GDM1 (cell line): ENCODE measurements at places on chromosomes 6 and 20.

GRCh38 chr20:54115172-54115854, 44.9 kb upstream of the BCAS1 start:
- no peak for DNase-seq

- DNase-seq, result no peak
Observed at GRCh38 chr6:169079650-169080049, 174.0 kb downstream of the THBS2 start.

DNA sequence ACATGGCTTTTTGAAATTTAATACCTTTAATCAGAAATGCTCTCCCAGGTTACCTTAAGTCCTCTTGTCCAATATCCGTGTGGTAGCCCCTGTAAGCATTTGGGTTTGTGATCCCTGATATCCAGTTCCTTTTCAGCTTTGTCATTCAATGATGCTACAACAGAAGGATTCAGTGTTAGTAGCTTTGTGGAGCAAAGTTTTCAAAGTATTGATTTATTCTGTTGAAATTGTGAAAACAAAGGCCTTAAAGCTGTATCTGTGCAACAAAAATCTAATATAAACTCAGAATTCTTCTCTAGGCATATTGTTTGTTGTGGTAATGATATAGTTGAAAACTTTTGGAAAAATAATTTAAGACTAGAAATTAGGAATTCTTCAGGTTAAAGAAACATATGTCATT, 91.9 kb downstream of the ADGRB3 start:
- DNase-seq, result no peak

DNA sequence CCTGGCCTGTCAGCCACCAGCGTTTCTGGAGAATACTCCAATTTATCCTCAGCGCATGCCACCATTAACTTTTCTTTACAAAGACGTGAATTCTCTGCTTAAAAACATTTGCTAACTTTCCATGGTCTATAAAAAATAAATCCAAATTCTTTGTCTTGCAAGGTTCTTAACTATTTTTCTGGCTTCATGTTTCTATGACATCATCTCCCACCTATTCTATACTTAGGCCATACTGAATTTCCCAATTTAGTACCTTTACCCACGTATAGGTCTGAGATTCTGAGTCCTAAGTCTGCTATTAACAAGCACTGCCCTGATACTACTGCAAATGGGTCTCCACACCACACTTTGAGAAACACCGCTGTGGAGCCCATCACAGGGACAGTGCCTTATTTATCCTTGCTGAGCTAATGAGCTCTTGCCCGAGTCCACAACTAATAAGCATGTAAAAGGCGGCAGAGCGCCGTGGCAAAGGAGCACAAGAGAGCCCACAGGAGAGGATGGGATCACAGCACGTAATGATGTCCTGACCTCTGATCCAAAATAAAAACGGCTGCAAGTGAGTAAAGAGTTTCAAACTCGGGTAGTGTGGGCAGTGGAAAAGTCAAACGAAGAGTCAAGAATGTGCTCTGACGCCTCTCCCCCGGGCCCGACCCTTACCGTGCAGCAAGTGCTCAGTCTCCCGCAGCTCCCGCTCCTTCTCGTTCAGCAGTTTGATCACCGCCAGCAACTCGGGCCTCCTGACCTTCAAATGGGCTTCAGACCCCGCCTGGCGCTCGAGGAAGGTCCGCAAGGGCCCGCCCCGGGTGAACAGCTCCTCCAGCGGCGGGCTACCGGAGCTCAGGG, 519 bp downstream of the MTRF1L start:
- no peak for DNase-seq

- no peak for DNase-seq
Observed at GRCh38 chr20:37335642-37336368, 10.1 kb upstream of the SRC start.

GRCh38 chr6:134446218-134446848, 128.4 kb upstream of the SGK1 start:
- no peak for DNase-seq

DNA sequence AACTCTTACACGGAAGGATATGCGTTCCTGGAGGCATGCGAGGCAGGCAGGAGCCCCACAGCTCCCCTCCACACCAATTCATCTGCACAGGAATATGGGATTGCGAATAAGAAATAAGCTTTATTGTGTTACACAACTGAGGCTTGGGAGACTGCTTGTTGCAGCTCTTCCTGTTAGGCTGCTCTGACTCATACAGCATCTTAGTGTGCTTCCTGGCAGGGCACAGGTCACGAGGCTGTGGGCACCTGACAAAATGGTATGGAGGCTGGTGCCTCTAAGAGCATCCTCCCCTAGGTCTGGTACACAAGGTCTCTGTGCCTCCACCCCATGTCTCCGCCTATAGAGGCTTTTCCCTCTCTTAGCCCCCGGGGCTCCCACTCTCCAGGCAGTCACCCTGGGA, 6.8 kb downstream of the SLC22A3 start:
- DNase-seq, result no peak

GRCh38 chr6:126945812-126946360, 172.6 kb upstream of the RSPO3 start:
- no peak for DNase-seq

- DNase-seq, result no peak
Observed at GRCh38 chr6:47073125-47074110, 31.3 kb upstream of the ADGRF1 start.

GRCh38 chr6:44478158-44478557, 90.7 kb downstream of the CDC5L start:
- peak; percentile 24 for DNase-seq

- DNase-seq, result no peak
Observed at GRCh38 chr6:49541210-49541724, 9.2 kb upstream of the C6orf141 start.

DNA sequence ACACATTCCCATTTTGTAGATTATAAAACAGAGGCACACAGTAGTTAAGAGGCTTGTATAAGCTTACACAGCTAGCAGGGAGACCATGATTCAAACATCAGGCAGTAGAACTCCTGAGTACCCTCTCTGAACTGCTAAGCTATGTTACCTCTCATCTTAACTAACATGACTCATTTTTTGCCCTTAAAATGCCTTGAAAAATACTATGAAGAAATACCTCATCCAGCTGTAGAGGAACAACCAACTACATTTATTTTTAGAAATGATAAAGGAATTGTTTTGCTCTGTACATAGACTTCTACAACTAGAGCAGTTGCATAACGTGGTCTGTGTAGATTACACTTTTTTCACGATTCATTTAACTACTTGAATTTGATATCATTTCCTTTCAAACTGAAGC, 102.1 kb downstream of the FLRT3 start:
- no peak for DNase-seq

GRCh38 chr20:43830883-43831282, 83.8 kb upstream of the TOX2 start:
- no peak for DNase-seq

DNA sequence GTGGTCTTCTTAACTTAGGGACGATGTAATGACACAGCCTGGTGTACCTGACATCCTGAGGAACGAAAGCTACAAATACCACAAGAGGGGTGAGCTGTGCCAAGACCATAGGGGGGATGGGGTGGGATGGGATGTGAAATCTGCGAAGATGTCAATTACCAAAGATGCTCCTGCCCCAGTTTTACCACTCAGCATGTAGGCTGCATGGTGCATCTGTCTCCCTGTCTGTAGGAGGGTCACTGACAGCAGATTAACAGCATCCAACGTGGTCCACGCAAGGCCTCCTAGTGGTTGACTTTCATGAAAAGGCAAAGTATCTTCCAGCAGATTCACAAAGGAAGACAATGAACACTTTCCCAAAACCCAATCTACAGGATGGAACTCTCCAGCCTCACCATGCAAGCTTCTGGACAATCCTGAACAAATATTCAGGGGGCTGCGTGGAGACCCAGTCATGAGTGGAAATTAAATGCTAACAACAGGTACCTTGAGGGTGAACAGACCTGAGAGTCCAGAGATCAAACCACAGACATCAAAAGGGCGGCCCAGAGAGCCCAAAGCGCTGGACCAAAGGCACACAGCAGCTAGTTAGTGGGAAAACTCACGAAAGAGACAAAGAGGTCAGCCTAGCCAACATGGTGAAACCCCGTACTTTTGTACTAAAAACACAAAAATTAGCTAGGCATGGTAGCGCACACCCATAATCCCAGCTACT, 44.4 kb downstream of the ZMYND8 start:
- no peak for DNase-seq

DNA sequence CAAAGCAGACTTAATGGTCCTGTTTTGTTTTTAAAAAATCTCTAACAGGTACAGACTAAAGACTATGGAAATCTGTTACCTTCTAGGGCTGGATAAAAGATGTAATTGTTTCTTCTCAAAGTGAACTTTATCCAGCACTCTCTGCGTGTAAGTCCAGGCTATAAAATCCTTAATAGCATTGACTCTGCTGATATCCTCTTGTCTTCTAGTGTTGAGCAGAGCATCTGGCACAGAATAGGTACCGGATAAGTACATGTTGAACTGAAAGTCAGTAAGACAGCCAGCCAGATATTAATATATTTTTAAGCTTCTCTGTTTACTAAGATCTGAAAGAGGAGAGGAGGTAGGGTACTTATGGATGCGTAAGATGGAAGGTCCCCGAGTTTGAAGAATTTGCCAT, 262.3 kb downstream of the TBC1D7 start:
- no peak for DNase-seq

DNA sequence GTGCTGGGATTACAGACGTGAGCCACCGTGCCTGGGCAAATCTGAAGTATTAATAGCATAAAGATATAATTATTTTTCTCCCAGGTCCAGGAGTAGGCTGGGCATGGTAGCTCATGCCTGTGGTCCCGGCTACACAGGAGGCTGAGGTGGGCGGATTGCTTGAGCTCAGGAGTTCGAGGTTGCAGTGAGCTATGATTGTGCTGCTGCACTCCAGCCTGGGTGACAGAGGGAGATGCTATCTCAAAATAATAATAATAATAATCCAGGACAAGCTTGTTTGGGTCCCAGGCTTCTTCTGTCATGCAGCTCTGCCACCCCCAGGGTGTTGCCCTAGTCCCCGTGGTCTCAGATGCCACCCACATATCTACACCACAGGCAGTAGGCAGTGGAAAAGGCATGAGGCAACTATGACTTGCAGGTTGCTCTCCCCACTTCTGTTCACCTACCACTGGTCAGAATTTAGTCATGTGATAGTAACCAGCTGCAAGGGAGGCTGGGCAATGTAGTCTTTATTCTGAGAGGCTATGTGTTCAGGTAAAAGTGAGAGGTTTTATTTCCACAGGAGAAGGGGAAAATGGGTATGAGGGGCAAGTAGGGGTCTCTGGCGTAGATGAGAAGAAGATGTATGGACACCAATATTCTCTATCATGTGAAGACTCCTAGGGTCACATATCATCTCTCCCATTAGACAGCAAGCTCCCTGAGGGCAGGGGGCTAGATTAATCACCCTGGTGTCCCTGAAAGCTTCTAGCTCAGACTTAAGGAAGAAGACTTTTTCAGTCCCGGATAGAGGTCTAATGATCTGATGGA, 25.7 kb downstream of the TCF15 start:
- no peak for DNase-seq

DNA sequence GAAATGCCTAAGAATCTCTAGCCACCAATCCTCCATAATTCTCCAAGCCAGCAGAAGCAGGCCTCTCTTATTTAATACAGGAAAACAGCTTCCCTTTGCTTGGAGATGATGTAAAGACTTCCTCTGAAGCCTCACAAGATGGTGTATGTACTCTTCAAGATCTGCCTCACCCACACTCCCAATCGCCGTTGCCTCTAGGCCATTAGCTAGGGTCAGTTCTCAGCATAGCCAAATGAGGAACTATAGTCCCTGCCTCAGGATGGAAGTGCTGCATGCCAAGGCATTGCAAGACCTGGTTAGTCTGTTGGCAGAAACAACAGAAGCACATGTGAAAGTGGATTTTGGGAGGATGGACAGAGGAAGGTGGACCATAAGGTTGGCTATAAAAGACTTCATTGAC, 139.1 kb downstream of the SCML4 start:
- no peak for DNase-seq

DNA sequence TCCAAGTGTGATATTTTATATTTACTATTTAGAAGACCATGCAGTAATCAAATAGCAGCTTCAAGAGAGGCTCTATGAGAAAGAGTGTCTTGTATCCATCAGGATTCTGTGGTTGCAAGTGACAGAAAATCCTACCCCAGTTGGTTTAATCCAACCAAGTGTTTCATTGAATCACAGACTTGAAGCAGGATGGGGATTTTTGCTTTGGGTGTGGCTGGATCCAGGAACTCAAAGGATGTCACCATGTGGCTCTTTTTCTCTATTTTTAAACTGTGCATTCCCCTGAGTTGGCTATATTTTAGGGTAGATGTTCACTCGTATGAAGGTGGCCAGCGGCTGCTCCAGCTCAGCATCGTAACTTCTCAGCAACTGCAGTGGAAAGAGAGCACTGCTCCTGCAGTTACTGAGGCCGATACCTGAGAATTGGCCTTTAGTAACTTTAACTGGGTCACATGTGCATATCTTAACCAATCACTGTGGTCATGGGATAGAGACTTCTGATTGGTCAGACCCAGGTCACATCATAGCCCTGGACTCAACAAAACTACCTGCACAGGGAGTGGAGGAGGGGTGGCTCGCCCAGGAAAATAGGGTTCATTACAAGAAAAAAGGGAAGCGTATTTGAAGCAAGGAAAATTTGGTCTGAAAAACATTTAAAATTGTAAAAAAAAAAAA, 396.1 kb upstream of the SULF2 start:
- no peak for DNase-seq

DNA sequence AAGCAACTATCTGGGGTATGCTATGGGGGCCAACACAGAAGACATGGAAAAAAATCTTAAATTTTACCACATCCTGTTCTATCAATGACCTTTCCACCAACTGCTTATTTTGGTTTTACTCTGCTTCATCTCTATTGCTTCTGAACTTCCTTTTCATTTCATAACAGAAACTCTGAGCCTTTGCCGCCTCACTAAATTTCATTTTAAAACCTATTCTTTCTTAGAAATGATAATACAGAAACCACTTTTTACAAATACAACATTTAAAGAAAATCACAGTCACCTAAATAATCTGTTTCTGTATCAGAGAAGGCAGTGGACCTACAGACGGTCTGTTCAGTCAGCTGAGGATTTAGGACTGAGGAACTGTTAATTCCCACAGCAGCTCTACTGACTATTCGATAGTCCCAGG, 117.5 kb downstream of the KCNQ5 start:
- no peak for DNase-seq
